ENCODE measurements at places on chromosomes 11 and 22.
A peak's percentile ranks its signal among the peaks of the same experiment; 100 is the strongest.

DNA sequence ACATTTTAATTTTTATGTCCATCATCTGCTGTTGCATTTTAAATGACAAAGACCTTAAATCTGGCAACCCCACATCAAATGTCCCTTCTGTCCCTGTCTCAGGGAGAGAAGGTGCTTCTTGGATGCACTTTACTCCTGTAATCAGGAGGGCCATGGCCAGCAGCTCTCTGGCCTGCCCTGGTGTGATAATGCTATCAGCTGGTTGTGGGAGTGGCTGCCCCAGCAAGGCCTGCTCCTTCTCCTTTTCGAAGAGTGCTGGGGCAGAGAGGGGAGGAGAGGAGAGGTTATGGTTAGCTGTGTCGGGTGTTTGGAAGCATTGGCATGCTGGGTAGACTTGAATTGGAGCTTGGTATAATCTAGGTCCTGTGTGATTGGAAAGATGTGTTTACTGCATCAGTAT is 12.8 kb downstream of the TNRC6B start:
- DNase-seq: peak; percentile 36

DNA sequence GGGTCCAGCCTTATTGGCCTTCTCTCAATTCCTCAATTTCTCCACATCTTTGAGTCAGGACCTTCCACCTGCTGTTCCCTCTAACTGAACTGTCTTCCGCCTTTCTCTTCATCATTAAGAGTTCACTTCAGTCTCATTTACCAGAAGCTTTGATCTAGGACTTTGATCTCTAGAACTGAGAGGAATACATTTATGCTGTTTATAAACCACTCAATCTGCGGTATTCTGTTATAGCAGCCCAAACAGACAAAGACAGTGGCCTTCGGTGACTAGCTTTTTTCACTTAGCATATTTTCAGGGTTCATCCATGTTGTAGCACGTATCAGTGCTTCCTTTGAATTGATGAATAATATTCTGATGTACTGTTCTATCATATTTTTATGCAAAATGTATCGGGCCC is 10.5 kb downstream of the CLPB start:
- DNase-seq: no peak

GRCh38 chr11:6925636-6926207 is 504 bp upstream of the ZNF215 start:
- no peak for DNase-seq

- no peak for DNase-seq
These were observed 794.1 kb downstream of the BRD1 start for GRCh38 chr22:49033616-49034015.

GRCh38 chr11:64644647-64645275 is 53.7 kb downstream of the SLC22A12 start:
- peak; percentile 74 for DNase-seq

All from Kasumi-1 (cell line).